ENCODE measurements at places on chromosomes 7 and 10.

GRCh38 chr7:39688611-39689480 is 65.5 kb downstream of the RALA start:
- no peak for DNase-seq

GRCh38 chr10:130484468-130485180 is 348.4 kb downstream of the GLRX3 start:
- no peak for DNase-seq

DNA sequence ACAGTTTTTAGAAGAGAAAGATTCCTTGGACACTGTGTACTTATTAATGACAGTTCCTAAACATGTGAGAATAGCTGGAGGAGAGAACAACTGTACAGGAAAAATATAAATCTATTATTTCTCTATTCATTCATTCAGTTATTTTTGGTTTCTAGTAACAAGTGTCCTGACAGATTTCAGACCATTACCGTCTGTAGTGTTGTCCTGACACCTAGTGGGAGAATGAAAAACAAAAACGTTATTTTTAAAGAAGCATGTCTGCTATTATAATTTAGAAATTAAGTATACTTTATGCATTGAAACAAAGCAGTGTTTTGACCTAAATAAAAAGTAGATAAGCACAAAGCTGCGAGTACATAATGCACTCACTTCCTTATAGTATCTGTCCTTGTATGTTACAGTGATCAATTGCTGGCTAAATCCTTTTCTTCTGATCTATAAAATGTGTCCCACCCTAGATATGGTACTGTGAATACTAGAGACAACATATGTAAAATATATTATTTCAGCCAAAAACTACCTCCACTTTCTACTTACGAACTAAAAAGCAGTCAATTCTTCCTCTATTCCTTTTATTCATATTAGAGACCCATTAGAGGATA is 575.6 kb downstream of the ARL4A start:
- DNase-seq: no peak

- peak; percentile 17 for DNase-seq
These were observed 136.5 kb downstream of the EPC1 start for GRCh38 chr10:32210306-32211045.

GRCh38 chr10:49784681-49785080 is 22.6 kb upstream of the OGDHL start:
- no peak for DNase-seq

Measured in hippocampal formation (tissue), 2 donors.